T47D (cell line): ENCODE measurements at places on chromosomes 1 and 21.

GRCh38 chr1:153746174-153746573, 18.3 kb downstream of the INTS3 start:
- DNase-seq = no peak

- no peak for DNase-seq
Observed at GRCh38 chr1:20785907-20786252, 1.2 kb downstream of the HP1BP3 start.

- no peak for DNase-seq
Observed at GRCh38 chr1:172482044-172482443, 38.2 kb upstream of the PIGC start.

GRCh38 chr1:240320659-240321058, 229.0 kb downstream of the FMN2 start:
- no peak for DNase-seq

DNA sequence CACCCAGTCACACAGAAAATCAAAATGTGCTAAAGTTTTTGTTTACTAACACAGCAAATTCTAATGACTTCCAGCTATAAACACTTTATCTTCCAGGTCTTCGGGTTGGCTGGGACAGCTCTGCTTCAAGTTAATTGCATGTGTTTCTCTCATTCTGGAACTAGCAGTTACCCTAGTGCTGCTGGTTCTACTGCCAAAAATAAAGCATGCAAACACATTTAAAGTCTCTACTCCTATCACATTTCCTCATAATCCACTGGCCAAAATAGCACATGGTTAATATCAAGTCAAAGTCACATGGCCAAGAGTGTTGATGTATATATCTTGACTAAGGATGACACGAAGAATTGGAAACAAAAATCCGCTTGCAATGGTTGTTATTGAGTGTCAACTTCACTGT, 973.1 kb upstream of the ADGRL2 start:
- no peak for DNase-seq

DNA sequence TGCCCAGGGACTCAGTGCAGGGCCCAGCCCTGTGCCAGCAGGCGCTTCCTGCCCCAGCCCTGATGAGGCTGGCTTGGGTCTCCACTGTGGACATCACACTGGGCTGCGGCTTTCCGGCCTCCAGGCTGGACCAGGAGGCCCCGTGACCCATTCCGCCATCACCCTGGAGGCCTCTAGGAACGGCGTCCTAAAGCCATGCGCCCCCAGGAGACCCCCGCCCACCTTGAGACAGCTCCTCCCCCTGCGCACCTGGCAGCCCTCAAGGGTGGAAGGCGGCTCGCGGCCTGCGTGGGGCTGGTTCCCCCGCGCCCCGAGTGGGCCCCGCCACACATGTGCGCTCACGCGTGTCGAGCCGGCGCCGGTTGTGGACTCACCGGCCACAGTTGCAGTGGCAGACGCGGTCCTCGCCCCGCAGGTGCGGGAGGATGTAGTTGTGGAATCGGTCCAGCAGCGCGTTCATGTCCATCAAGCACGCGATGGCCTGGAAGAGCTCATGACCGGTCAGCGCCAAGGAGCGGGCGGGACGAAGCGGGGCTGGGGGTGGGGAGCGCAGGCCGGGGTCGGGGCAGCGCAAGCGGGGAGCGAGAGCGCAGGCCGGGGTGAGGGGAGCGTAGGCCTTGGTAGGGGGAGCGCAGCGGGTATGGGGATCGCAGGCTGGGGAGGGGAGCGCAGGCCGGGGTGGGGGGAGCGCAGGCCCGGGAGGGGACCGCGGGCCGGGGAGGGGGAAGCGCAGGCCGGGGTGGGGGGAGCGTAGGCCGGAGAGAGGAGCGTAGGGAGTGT, 924 bp downstream of the TMEM240 start:
- no peak for DNase-seq

GRCh38 chr1:172898866-172899265, 151.9 kb downstream of the TNFSF18 start:
- DNase-seq = no peak

GRCh38 chr21:42653231-42654061, at the start of gene PDE9A:
Gene PDE9A (plus strand): TSS chr21:42653621. CDS start chr21:42653815, 194 bp downstream.
- DNase-seq = no peak

DNA sequence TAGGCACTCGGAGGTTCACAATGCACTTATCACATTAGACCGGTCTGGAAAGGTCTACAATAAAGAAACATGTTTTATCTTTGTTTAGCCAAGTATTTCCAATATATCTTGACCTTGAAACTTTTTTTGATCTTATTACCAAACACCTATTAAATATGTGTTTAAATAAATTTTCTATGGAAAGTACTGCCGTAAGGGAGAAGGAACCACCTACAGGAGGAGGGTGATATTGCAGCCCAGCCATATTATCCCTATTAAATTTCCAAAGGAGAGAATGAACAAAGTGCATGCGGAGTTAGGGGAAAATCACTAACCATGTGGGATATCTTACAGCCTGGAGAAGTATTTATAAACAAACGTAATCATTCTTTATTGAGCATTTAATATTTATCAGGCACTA, 14.5 kb downstream of the BRINP2 start:
- no peak for DNase-seq

- DNase-seq = no peak
Observed at GRCh38 chr1:26984291-26984690, 9.2 kb upstream of the TRNP1 start.

GRCh38 chr1:109299558-109300343, 7.1 kb downstream of the MYBPHL start:
- no peak for DNase-seq

- DNase-seq = no peak
Observed at GRCh38 chr1:155974208-155975115, 3.9 kb downstream of the ARHGEF2 start.

DNA sequence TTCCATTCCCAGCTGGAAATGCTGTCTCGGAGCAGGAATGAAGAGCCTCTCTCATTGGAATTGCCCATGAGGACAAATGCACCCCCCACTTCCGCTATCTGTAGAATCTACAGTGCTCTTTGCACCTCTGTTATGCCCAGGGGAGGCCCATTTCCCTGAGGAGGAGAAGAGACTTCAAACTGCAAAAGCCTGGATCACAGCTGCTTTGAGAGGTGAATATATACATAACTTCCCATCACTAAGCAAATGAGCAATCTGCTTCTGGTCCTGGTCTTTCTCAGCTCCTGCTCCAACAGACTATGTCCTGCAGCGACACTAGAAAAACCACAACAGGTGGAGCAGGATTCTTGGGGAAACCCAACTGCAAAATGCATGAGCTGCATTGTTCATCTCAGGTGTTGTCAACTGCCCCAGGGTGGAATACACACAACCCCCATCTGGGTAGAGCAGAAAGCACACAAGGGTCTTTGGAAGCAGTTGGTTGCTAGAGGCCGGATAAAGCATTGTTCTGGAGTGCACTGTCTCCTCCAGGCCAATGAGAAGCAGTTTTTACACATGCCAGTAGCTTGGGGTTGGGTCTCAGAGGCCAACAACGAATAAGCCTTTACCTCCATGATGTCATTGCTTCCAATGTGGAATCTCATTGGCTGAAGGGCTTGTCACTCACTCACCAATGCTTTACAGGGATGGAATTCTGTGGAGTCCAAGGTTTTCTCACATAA, 67.7 kb upstream of the RAB4A start:
- DNase-seq = no peak

- DNase-seq = peak; percentile 51
Observed at GRCh38 chr1:205318231-205318991, 3.1 kb downstream of the NUAK2 start.

- no peak for DNase-seq
Observed at GRCh38 chr1:239784896-239785295, 306.8 kb upstream of the FMN2 start.

DNA sequence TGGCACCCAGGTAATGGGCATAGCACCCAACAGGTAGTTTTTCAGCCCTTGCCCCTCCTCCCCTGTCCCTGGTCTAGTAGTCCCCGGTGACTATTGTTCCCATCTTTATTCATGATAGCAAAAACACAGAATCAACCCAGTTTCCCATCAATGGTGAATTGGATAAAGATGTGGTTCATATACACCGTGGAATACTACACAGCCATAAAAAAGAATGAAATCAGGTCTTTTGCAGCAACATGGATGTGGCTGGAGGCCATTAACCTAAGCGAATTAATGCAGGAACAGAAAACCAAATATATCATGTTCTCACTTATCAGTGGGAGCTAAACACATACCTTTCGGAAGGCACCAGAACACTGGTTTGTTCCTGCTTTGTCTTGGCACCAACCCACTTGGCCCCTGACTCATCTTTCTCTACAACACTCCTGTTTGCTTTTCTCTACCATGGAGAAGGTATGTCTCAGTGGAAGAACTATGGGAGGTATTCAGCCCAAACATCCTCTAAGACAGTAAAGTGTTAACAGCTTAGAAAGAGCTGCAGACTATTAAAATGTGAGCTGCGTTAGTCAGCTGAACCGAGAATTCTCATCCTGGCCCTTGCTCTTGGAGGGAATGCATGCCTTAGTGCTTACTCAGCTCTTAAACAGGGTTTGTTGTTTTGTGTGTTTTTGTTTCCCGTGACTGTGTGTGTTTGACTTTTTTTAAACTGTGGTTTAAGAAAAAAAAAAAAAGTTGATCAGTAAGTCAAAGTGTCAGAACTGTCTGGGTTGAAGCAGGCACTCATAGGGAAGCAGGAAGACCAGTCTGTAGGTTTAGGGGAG, 203.0 kb downstream of the TOMM20 start:
- DNase-seq = peak; percentile 49
